ENCODE measurements at places on chromosomes 5 and 9. TPM values are rescaled to one million over a fixed set of nuclear protein-coding genes. Genes with fewer than 3 reads are reported as not detected.

GRCh38 chr5:173825215-173825865 lies 62.8 kb upstream of the CPEB4 start:
- DNase-seq = no peak

The PRKAA1 gene
- polyA plus RNA-seq = 33.8 TPM

- no peak for DNase-seq
These were observed 118.7 kb upstream of the CD180 start for GRCh38 chr5:67315082-67315989.

The FAM151B gene
- polyA plus RNA-seq = not detected

The TSSK1B gene
- not detected for polyA plus RNA-seq

DNA sequence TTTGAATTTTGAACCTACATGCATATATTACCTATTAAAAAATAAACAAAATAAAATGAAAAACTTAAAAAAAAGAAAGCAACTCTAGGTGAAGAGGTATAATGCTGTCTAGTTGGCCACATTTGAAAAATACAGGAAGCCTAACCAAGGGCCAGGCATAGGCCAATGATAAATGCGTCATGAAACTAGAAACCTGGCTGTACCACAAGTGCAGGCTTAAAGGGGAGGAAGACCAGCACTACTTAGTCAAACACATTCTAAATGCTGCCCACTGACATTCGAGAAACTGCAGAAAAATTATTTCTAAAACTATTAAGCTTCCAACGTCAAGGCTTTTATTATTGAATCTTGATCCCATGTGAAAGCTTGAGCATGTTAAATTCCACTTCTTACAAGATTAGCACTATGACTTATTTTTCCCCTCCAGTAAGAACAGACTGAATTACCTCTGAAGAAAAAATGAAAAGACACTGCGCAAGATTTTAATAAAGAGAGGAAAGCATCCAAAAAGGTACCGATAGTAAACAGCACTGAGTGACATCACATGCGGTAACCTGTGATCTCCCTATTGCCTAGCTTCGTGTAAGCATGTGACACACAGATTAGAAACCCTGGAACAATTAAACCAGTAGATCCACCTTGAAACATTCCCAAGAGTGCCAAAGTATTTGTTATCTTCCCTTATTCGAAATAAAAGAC lies 16.2 kb downstream of the CDC14B start:
- DNase-seq = no peak

DNA sequence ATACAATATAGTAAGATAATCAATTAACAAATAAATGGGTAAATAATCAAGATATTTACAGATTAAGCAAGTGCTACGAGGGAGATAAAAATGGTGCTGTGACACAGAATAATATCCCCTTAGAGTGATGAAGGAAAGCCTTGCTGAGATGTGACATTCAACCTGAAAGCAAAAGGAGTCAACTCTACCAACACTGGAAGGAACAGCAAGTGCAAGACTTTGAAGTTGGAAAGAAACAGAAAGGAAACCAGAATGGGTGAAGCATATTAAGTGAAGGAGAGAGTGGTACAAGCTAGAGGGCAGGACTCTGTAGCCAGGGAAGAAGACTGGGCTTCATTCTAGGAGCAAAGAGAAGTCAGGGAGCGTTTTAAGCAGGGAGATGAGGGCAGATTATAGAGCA lies 12.2 kb upstream of the MEGF9 start:
- no peak for DNase-seq

The TRIM14 gene
- polyA plus RNA-seq = 48.7 TPM

The DBH gene
- not detected for polyA plus RNA-seq

The LHX6 gene
- not detected for polyA plus RNA-seq

Measured in naive thymus-derived CD8-positive, alpha-beta T cell (primary cell).